Fibroblast of mammary gland (primary cell): ENCODE measurements at places on chromosomes 4 and X.

GRCh38 chr4:136036744-136037143, 1495.5 kb downstream of the PCDH18 start:
- DNase-seq = peak; percentile 83

GRCh38 chr4:183783991-183784553, 121.0 kb upstream of the STOX2 start:
- DNase-seq = peak; percentile 79

DNA sequence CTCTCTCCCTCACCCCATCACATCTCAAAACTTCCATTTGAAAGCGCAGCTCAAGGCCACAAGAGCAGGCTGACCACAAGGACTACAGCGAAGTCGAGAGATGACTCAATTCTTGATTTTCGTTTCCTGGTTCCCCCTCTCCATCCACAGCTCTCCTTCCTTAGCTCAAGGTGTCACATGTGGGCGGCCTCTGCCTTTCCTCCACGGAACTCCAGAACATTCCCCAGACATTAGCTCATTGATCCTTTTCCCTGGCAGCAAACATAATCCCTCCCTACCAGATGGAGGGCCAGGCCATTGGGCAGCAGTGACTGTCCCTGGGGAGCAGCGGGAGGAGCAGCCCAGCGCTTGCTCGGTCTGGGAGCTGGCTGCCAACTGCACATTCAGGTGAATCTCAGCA, 56.3 kb downstream of the CCDC149 start:
- DNase-seq = peak; percentile 75

- no peak for DNase-seq
Observed at GRCh38 chrX:8663325-8663724, 68.6 kb downstream of the ANOS1 start.

GRCh38 chrX:31374786-31375185, 302.9 kb upstream of the FTHL17 start:
- DNase-seq = no peak

DNA sequence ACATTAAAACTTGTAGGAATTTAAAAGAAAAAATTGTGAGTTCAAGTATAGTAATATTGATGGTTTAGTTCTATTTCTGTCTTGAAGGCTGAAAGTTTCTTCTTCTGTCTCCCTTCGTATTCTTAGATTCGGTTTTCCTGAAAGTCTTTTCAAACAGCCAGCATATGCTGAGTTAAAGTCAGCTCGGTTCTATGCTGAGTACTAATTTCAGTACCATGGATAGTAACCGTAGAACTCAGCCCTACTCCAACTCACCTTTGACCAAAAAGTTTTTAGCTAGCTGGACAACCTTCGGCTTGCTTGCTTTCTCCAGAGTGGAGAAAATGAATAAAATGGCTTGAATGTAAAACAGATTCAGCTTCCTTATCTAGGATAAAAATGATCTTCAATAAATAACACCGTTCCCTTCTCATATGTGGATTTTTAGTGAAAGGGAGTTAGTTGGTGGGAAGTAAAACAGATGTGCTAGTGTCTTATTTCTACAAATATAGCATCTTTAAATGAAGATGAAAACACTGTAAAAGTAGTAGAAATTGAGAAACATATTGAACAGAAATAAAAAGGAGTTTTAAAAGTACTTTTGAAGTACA, 5.2 kb downstream of the POU4F2 start:
- peak; percentile 35 for DNase-seq

DNA sequence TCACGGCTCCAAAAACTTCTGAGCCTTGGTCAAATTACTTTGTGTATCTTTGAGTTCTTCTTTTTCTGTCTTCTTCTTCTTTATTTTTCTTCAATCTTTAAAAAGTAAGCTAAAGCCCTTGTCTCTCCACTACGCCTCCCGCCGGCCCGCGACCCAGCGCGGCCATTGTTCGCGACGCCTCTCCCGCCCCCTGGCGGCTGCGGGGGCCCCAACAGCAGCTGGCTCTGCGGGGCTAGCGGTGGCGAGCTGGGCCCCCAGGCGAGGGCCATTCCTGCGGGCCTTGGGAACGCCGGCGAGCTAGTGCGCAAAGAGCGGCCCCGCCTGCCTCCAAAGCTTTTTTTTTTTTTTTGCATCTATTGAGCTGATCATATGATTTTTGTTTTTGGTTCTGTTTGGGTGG, 119.1 kb downstream of the TGIF2LX start:
- no peak for DNase-seq

DNA sequence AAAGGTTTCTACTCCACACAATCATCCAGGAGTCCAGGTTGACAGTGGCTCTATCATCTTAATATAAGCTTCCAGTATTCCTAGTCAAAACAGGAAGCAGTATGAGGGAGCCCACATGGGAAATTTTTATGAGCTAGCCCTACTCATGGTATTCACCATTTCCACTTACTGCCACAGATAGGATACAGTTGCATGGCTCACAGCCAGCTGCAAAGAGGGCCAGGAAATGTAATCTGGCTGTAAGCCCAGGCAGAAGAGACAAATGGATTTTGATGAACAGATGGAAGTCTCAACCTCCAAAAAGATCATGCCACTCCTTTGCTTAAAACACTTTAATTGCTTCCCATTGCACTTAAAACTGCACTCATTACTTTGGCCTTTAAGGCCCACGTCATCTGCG, 150.6 kb downstream of the ADAMTS3 start:
- DNase-seq = peak; percentile 83

- DNase-seq = no peak
Observed at GRCh38 chr4:5770051-5770450, 59.0 kb downstream of the EVC start.

- DNase-seq = no peak
Observed at GRCh38 chrX:136665258-136665900, 17.4 kb downstream of the CD40LG start.

- peak; percentile 49 for DNase-seq
Observed at GRCh38 chr4:122992057-122992456, 69.7 kb upstream of the NUDT6 start.

GRCh38 chr4:147822128-147822527, 90.2 kb downstream of the ARHGAP10 start:
- peak; percentile 88 for DNase-seq

DNA sequence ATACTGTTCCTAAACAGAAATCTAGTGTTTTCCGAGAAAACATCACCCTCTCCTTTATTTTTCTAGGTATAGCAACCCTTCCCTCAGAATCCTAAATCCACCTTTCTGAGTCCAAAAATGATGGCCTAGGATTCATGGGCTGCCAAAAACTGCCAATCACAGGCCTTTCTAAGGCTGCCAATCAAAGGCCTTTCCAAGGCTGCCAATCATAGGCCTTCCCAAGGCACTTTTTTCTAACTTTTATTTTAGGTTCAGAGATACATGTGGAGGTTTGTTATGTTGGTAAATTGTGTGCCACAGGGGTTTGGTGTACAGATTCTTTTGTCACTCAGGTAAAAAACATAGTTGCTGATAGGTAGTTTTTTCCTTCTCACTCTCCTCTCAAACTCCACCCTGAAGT, 673.7 kb downstream of the FAT4 start:
- DNase-seq = no peak

DNA sequence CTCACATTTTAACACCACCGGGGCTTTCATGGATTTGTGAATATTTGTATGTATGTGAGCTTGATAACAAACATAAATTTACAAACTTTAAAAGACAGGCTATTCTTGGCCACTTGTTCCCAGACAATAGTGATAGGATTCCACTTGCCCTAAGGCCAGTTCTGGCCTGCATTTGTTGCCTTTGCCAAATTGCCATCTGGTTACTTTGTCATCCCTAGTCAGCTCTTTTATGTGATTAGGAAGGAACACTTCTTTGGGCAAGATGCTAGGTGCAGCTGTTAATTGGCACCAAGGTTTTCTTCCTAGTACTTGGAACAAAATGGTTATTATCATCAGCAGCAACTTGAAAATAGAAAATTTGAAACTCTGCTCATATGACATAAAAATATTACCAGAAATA, 63.3 kb downstream of the CCSER1 start:
- DNase-seq = no peak

DNA sequence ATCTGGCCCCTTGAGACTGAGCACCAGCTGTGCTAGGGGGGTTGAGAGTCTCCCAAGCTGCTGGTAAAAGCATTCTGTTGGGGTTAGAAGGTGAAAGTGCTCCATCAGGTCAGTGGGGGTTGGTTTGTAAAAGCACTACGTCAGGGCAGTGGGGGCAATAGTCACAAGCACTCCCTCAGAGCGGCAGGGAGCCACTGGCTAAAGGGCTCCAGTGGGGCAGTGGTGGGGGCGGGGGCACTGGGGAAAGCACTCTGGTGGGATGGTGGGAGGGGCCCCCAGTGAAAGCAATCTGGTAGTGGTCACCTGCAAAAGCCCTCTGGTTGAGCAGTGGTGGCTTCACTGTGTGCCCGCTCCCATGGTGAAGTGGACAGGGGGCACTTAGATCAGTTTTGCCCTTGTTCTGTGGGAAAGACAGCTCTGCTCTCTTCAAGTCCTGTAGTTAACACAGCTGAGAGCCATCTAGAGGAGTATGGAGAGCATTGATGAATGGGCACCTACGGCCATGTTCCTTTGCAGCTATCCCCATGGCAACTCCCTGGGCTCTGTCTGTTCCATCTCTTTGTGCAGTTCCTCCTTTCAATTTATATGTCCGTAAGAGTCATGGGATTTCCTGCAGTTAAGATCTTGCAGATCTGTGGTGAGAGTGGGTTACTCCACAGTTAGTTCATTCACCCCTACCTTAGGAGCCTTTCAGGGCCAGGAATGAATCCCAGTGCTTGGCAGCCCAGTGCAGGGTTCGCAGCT, 106.4 kb downstream of the SH3BGRL start:
- DNase-seq = no peak

- DNase-seq = peak; percentile 75
Observed at GRCh38 chrX:16160729-16161128, 6.6 kb upstream of the MAGEB17 start.

GRCh38 chr4:40192114-40193015, 4.5 kb upstream of the RHOH start:
- DNase-seq = peak; percentile 57

DNA sequence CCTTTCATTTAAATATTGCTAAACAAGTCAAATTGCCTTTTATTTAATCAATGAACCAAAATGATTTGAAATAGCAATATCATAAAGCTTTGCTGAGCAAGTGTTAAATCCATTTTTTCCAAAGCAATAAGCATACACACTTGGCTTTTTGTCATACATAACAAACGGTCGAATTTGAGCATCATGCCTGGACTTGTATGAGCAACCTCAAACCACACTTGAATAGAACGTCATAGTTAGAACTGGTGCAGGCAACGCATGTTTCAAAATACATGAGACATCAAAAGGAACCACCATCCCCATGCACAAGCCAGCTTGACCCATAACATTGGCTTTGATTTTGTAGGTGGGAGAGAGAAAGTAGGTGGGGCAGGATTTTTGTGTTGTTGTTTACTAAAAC, 812.3 kb upstream of the FRG1 start:
- no peak for DNase-seq

- peak; percentile 95 for DNase-seq
Observed at GRCh38 chr4:80309294-80310004, 26.1 kb upstream of the CFAP299 start.

DNA sequence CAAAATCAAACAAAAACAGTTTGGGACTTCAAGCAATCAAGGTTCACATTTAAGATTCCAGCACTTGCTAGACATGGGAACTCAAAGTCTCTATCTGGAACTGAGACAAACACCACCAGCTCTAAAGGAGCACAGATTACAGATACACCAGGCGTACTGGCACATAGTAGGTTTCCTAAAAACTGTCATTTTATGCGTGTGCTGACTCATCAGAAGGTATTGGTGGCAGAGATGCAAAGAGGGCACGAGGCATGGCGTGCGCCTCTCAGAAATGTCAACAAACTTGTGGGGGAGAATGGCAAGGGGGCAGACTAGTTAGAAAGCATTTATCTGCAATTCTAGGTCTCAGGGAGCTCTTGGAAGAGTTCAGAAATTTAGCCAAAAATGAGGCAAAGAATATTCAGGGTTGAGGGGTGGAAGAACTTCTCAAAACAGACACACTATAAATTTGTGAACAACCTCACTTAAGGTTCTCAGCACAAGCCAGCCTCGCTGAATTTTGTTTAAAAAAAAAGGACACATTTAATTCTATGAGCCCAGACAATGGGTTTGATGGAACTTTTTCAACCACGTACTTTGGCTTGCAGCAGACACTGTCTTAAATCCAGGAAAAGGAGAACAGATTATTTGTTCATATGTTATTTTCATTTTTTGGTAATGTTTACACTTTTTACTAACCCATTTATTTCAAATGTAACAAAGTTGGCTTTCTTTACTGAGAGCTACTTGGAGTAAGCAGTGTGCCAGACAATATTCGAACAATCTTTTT, 100.0 kb downstream of the SHISA3 start:
- DNase-seq = no peak
